Stimulated activated CD4-positive, alpha-beta T cell treated with anti-CD3 and anti-CD28 coated beads, TNF-alpha, amount 100 ng/mL, for 24 hours (primary cell): ENCODE measurements at places on chromosomes 11 and 22.

DNA sequence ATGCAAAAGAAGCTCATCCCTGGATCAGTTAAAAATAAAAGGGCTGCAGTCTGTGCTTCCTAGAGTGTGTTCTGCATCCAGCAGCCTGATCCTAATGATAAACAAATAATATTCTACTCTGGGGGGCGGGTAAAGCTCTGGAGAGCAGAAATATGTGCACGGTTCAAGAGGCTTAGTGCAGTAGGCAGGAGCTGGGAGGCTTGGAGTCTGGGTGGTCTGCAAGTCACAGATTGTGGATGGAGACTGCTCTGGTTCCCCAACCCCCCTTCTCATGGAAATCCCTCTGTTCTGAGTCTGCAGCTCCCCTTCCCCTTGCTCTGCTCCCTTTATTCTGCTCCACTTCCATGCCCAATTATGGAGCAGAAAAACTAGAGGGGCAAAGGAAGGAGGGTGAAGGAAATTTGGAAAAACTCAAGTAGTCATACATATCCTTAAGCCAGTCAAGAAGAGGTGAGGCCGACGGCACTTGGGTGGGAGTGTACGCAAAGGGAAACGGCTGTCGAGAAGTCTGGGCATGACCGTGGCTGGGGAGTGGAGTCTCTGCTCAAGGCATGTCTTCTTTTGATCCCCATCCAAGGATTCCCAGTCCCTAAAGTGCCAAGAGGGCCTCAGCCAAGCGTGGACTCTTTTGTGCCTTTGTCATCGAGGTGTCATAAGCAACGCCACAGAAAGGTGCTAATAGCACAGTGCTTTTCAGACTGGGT, 16.3 kb upstream of the CLMP start:
- no peak for DNase-seq

DNA sequence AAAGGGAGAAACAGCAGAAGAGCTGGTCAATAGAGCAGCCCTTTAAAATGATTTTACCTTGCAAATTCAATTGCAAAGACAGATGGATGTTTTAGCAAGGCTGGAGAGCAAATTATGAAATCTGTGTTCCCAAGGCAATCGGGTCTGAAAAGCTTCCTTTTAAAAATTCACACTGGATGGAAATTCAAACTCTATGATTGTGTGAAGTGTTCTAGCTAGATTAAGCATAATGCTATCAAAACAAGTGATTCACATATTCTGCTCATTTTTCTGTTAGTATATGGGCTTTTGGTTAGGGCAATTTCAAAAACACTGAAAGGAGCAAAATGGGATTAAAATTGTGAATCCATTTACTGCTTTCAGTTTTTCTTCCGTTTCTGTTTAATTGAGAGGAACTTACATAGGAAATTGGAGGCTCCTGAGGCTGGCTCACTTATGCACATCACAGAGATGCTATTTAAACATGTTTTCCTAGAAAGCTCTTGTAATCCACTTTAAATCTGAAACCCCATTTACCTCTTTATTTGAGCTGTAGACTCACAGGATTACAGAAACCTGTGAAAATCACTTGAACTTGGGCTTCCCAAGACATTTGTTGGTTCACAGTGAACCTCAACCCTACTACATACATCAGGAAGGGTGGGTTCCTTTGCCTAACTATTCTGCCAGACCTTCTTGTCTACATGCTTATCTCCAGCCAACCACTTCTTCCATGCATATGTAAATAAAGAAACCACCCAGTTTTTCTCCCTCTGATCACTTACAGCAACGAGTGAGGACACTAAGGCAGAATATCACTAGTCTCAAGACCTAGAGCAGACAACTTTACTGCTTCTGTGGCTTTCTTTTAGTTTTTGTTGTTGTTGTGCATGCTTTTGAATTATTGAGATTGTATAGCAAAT, 201.9 kb upstream of the PITPNB start:
- no peak for DNase-seq

- DNase-seq = no peak
These were observed 107.5 kb downstream of the NAV2 start for GRCh38 chr11:19820100-19820499.

- DNase-seq = no peak
These were observed 49.6 kb upstream of the SHANK2 start for GRCh38 chr11:71301858-71302533.

DNA sequence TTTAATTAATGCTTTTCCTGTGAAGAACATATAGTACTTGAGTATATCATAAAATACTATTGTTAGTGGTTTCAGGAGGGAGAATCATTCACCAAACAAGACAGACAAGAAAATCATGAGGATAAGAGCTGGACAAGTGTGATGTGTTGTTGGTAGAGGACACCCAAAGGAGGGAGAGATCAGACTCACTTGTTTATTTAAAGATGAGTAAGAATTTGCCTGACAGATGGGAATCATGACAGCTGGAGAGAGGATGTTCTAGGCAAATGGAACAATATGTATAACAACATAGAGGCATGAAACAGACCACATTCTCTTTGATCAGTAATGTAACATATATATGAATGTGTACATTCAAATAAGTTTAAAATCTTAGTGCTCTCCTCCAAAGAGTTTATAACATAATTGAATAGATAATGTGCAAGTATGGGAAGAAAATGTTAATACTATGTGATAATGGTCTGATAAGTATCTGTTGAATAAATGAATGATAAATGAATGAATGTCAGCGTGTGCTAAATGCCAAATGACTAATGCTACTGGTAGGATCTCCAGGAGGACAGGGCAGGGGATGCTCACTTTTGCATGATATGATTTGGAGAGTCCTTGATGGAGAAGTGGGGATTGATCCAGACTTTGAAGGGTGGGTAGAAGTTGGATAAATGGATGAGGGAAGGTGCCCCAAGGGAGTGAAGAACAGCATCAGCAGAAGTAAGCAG, 228.9 kb upstream of the SORL1-AS1 start:
- no peak for DNase-seq

GRCh38 chr22:48722661-48723060, 1105.0 kb downstream of the BRD1 start:
- no peak for DNase-seq

DNA sequence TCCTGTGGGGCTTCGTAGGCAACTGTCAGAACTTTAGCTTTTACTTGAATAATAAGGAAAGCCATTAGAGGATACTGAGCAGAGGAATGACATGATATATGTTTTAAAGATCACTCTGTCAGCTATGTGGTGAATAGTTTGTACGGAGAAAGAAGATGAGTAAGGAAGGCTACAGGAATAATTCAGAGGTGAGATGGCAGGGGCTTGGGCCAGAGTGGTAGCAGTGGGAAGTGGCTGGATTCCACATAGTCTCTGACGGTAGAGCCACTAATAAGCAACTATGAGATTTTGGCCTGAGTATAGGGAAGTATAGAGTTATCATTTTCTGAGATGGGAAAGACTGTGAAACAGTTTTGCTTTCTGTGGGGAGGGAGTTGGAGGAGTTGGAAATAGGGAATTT, 93.9 kb upstream of the MTMR2 start:
- DNase-seq = no peak

DNA sequence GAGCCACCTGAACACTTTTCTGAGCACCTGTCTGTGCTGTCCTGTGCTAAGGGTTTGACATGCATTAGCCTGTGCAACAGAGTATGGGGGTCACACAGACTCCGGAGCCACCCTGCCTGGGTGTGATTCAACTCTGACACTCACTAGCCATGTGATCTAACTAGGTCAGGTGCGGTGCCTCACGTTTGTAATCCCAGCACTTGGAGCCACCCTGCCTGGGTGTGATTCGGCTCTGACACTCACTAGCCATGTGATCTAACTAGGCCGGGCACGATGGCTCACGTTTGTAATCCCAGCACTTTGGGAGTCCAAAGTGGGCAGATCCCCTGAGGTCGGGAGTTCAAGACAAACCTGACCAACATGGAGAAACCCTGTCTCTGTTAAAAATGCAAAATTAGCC, 11.4 kb downstream of the UBE2L6 start:
- DNase-seq = no peak

- DNase-seq = no peak
These were observed 21.6 kb upstream of the OR6X1 start for GRCh38 chr11:123775715-123776549.
